ENCODE measurements at places on chromosomes 16 and 17. TPM values are rescaled to one million over a fixed set of nuclear protein-coding genes. Genes with fewer than 3 reads are reported as not detected.

- DNase-seq: no peak
- no peak overlapping the region for H3K4me3 ChIP-seq
- no peaks in the 10 kb centered on the region for H3K4me1 ChIP-seq
- no peaks in the 10 kb centered on the region for H3K36me3 ChIP-seq
- no peak overlapping the region for H3K27ac ChIP-seq
Measured at GRCh38 chr16:9913604-9914326, 268.5 kb downstream of the GRIN2A start.

DNA sequence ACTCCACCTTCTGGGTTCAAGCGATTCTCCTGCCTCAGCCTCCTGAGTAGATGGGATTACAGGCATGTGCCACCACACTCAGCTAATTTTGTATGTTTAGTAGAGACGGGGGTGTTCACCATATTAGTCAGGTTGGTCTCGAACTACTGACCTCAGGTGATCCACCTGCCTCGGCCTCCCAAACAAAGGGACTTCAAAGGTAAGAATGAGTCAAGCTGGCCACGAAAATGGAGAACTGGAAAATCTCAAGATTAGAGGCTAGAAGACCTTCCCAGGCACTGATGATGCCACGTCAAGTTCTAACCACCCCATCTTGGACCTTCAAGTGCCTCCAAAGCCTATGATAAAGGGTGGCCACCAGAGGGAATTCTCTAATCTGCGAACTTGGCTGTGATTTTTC is 1.3 kb upstream of the CCL15 start:
- H3K27ac ChIP-seq: no peak overlapping the region
- H3K4me3 ChIP-seq: no peak overlapping the region
- no peak for DNase-seq

DNA sequence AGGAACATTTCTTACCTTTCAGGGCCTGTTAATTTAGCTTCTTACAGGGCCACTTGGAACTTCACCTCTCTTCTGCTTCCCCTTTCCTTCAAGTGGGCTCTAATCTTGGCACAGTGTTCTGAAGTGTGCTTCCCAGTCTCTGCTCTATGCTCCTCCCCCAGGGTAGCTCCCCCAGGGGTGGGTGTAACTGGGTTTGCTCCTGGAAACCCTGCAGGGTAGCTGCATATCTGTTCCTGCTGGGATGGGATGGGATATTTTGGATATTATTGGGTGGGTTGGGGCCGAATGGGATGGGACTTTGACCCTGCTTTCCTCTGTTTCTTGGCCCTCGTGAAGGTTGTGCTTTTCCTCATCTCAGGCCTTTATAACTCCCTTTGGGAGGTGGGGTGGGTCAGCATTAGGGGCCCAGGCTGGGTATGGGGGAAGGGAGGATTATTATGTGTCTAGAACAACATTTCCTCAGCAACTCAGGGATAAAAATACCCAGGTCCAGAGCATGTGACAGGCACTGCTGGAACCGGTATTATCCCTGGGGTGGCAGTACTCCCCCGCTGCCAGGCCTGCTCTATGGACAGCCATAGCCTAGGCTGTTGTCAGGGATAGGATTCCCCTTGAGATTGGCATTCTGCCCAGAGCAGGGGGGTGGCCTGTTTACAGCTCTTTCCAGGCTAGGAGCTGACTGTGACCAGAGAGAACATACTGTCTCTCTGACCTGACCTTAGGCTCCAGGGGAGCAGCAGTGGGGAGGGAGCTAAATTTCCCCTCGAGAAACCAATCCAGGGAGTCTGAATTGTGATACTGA is 5.0 kb downstream of the NFE2L1 start:
- H3K4me1 ChIP-seq: peaks cover 54% of the 10 kb centered on the region
- no peak for DNase-seq
- H3K4me3 ChIP-seq: no peak overlapping the region
- H3K27ac ChIP-seq: peak overlapping the region; percentile 75
- H3K36me3 ChIP-seq: peaks cover 11% of the 10 kb centered on the region
- no peaks in the 10 kb centered on the region for H3K27me3 ChIP-seq

The RPL38 gene
- 1,542 TPM for total RNA-seq

GRCh38 chr16:30663820-30664219 is 5.6 kb downstream of the FBRS start:
- H3K27me3 ChIP-seq: no peaks in the 10 kb centered on the region
- H3K36me3 ChIP-seq: peaks cover 15% of the 10 kb centered on the region
- peak overlapping the region; percentile 85 for H3K27ac ChIP-seq
- no peak for DNase-seq

The TP53TG3B gene
- total RNA-seq: not detected

DNA sequence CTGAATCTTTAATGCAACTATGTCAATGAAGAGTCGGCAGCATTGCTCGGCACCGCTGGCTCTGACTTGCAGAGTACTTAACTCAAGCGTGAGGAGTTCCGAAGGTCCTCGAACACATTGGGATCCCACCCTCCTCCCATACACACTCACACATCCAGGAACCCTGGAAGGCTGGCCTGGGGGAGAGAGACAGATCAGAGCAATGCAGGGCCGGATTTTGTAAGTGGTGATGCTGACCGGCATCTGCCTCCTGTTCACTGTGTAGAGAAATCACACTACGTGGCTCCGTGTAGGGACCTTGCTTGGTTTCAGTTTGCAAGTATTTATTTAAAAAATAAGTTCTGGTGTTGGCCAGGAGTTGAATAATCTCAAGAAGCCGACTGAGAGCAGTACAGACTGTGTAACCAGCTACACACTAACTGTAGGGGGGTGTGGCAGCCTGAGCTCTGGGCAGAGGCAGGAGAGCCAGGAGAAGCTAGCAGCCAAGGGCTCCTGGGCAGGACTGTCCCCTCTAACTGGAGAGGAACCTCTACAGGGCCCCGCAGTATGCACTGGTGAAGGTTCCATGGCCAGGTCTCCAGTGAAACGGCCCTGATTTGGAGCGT is 190.2 kb upstream of the TNRC6C start:
- H3K36me3 ChIP-seq: peaks cover 3% of the 10 kb centered on the region
- no peak overlapping the region for H3K4me3 ChIP-seq
- H3K4me1 ChIP-seq: peaks cover 13% of the 10 kb centered on the region
- H3K27me3 ChIP-seq: peaks cover 22% of the 10 kb centered on the region

DNA sequence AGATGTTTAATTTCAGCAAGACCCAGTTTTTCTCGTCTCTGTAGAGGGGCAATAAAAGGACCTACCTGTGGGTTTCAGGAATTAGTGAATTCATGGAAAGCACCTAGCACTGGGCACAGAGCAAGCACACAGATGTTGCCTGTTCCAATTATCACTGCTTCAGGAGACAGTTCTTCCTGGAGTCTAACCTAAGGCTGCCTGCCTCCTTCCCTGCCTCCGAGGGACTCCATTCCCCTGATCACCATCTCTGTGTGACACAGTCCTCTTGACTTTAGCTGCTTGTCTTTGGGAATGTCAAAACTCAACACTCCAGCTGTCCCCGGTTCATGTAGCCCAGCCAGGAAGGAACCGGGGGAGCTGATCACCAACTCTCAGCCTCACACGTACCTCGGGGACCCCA is 474.9 kb downstream of the SLC39A11 start:
- DNase-seq: no peak
- H3K4me3 ChIP-seq: peak overlapping the region; percentile 90
- peaks cover 25% of the 10 kb centered on the region for H3K4me1 ChIP-seq
- H3K36me3 ChIP-seq: no peaks in the 10 kb centered on the region

The C16orf96 gene
- total RNA-seq: 0.20 TPM

The KLHL11 gene
- 17.7 TPM for total RNA-seq

Data from T-helper 17 cell (primary cell).